Muscle of arm (tissue), 14 donors: ENCODE measurements at places on chromosomes 12 and 14. TPM values are rescaled to one million over a fixed set of nuclear protein-coding genes. Genes with fewer than 3 reads are reported as not detected.

GRCh38 chr12:1618489-1618888 lies 10.5 kb upstream of the WNT5B start:
- no peak for DNase-seq

DNA sequence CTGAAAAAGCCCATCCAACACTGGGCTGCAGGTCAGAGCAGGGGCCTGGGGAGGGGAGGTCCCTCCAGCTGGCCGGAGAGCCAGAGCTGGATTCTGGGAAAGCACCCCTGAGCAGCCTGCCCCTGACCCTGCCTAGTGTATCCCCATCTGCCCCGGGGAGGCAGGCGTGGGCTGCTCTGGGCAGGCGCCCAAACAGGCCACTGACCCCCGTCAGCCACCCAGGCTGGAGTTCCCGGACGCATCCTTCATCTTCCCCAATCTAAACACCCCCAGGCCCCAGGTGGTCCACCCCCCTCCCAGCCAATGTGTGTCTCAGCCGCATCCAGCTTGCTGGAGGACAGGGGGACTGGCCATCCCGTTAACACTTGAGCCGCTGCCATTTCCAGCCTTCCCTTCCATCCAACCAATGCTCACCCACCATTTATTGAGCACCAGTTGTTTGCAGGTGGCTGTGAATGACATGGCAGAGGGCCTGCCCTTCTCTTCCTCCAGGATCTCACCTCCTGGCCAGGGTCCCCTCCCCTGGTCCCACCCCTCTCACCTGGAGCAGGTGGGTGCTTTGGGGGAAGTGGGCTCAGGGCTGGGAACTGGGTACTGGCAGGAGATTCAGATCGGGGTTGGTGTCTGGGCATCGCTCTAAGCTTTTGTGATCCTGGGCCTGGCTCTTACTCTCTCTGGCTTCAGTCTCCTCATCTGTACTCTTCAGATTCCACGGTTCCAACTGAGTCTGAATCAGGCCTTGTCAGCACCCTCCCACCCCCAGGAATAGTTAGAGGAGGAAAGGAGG lies 743 bp upstream of the DTX1 start:
- DNase-seq, result no peak

- DNase-seq, result no peak
Observed at GRCh38 chr12:116058574-116058973, 218.9 kb downstream of the MED13L start.

DNA sequence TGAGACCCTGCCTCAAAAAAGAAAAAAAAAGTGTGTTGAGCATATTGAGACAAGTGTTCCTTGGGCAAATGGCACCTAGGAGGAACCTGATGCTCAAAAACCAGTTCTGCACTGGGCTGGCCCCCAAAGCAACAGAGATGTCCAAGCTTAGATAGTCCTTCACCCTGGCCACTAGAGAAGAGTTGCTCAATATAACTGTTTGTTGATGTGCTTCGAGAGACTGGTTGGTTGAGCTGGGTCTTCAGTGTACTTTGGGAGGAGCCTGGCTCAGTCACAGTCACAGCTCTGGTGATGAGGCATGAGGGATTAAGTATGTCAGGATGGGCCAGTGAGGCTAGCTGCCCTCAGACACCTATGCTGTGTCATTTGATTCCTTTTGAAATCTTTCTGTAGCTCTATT lies 38.0 kb downstream of the SLC2A14 start:
- DNase-seq, result no peak

DNA sequence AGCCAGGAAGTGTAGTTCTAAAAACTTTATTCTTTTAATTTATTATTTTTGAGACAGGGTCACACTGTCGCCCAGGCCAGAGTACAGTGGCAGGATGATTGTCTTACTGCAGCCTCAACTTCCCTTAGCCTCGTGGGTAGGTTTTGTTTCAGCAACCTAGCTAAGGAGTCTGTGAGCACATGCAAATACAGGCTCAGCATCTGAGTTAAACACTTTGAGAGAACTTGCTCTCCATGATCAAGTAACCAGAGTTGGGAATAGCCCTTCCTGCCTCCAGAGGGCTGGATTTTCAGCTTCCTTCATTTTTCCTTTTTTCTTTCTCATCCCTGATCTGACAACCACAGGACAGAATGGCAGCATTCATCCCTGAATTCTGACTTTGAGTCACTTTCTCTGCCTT lies 871.3 kb downstream of the GALC start:
- no peak for DNase-seq

DNA sequence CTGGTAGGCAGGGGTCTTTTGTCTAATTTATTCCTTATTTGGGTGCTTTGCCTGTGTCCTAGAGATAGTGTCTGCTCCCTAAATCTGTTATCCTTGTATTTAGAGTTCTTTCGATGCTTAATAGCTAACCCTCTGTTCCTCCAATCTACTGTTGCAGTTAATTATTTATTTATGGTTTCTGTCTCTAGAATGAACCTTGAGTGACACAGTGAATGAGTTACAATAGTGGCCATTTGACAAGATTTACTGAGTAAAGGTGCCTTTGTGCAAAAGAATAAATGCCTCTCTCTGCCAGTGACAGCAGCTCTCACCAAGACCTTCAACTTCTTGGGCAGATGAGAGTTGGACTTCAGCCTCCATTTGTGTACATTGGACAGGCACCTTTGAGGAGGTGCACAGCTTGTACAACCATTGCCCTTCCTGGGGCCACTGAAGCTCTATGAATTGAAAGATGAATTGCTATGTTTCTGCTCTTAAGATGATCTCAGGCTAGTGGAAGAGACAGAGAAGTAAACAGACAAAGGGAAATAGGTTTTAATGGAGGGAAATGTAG lies 165.9 kb downstream of the DERA start:
- no peak for DNase-seq

DNA sequence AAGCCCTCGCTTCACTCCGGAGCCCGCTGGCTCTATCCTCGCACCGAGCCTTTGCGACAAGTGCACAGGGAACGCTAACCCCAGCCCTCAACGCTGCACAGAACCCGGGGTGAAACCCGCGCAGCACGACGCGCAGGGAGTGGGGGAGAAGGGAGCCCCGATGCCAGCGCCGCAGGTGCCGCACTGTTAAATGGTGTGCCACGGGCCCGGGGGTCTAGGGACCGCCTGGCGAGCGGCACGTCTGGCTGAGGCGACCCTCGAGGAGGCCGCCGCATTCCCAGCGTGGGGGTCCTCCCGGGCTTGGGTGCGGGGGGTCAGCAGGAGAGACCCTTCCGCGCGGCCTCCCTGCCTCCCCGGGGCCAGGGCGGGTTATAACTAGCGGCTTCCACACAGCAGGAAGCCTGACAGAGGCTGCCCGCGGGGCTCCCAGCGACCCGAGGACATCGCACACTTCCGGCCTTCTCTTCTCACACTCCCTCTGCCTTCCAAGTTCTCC lies 23.8 kb upstream of the LRTM2 start:
- DNase-seq, result peak; percentile 39

GRCh38 chr12:96872961-96873360 lies 34.1 kb upstream of the NEDD1 start:
- DNase-seq, result no peak

DNA sequence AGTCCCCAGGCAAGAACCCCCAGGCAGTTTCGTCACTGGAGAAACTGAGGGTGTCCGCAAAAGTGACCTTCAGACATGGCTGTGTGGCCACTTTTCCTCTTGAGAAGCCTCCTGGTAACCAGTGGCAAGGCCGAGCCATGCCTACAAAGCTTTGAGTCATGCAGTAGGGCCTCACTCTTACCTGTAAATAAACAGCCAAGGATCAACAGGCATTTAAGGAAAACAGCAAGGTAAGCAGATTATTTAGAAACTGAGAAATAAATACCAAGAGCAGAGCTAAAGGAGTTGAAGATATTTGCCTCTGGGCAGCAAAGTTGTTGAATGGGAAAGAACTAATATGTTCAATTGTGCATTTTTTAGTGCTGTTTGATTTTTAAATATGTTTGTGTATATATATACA lies 141.0 kb upstream of the BCL2L14 start:
- DNase-seq, result no peak

GRCh38 chr14:104634886-104635570 lies 30.5 kb upstream of the TMEM179 start:
- DNase-seq, result no peak

The MOK gene
- polyA plus RNA-seq, result 7.9 TPM

The SDR39U1 gene
- 53.3 TPM for polyA plus RNA-seq

The SRRM4 gene
- polyA plus RNA-seq, result 0.37 TPM
